Melanocyte of skin (primary cell): ENCODE measurements at places on chromosomes 12 and 14. TPM values are rescaled to one million over a fixed set of nuclear protein-coding genes. Genes with fewer than 3 reads are reported as not detected.

The KCNK13 gene
- total RNA-seq, result 0.34 and 1.5 TPM in 2 replicates

The CCDC177 gene
- total RNA-seq, result not detected in 2 replicates

The ABCC9 gene
- total RNA-seq, result under 0.01 TPM in 1 of 2 replicates, not detected in the other

The DHH gene
- total RNA-seq, result 0.15 and 0.33 TPM in 2 replicates

The ATG101 gene
- 56.5 and 70.6 TPM in 2 replicates for total RNA-seq

The ADSS1 gene
- 1.9 and 2.3 TPM in 2 replicates for total RNA-seq

The OAS2 gene
- 133 and 344 TPM in 2 replicates for total RNA-seq

The NAP1L1 gene
- 66.4 and 158 TPM in 2 replicates for total RNA-seq

The AHNAK2 gene
- total RNA-seq, result 3.7 and 4.6 TPM in 2 replicates

The SLC5A8 gene
- total RNA-seq, result not detected in 2 replicates

The TOMM20L gene
- total RNA-seq, result not detected in 2 replicates

The HOXC5 gene
- total RNA-seq, result not detected in 2 replicates

The PCNX1 gene
- 44.0 and 49.2 TPM in 2 replicates for total RNA-seq

The TRPV4 gene
- 1.2 and 1.3 TPM in 2 replicates for total RNA-seq

The LMO3 gene
- total RNA-seq, result 1.7 and 3.3 TPM in 2 replicates

The RFLNA gene
- total RNA-seq, result 0.31 and 1.3 TPM in 2 replicates

The PPFIA2 gene
- 0.77 and 1.00 TPM in 2 replicates for total RNA-seq

The B3GNT4 gene
- total RNA-seq, result 0.15 and 0.67 TPM in 2 replicates

The MUCL1 gene
- total RNA-seq, result not detected in 2 replicates

The LRFN5 gene
- 0.69 and 1.1 TPM in 2 replicates for total RNA-seq

The NRIP2 gene
- total RNA-seq, result not detected in 2 replicates

The ZCRB1 gene
- total RNA-seq, result 20.6 and 30.2 TPM in 2 replicates

The SIX6 gene
- total RNA-seq, result not detected in 2 replicates

The KRT2 gene
- total RNA-seq, result not detected in 2 replicates

The ANKS1B gene
- total RNA-seq, result 0.34 and 4.0 TPM in 2 replicates

The SUSD6 gene
- 17.1 and 26.5 TPM in 2 replicates for total RNA-seq

The TBX5 gene
- not detected in 2 replicates for total RNA-seq

The REP15 gene
- 1.0 and 2.5 TPM in 2 replicates for total RNA-seq

The MGAT2 gene
- total RNA-seq, result 46.0 and 50.3 TPM in 2 replicates

The GPR68 gene
- total RNA-seq, result 0.15 and 0.33 TPM in 2 replicates

The SPX gene
- 1.4 and 2.0 TPM in 2 replicates for total RNA-seq

The HOTAIR gene
- total RNA-seq, result not detected in 2 replicates

The TBX3 gene
- total RNA-seq, result 0.34 and 1.1 TPM in 2 replicates
